ENCODE measurements at places on chromosomes 2 and 18.
A peak's percentile ranks its signal among the peaks of the same experiment; 100 is the strongest.

GRCh38 chr2:8709611-8710010, 27.8 kb downstream of the ID2 start:
- DNase-seq: no peak

DNA sequence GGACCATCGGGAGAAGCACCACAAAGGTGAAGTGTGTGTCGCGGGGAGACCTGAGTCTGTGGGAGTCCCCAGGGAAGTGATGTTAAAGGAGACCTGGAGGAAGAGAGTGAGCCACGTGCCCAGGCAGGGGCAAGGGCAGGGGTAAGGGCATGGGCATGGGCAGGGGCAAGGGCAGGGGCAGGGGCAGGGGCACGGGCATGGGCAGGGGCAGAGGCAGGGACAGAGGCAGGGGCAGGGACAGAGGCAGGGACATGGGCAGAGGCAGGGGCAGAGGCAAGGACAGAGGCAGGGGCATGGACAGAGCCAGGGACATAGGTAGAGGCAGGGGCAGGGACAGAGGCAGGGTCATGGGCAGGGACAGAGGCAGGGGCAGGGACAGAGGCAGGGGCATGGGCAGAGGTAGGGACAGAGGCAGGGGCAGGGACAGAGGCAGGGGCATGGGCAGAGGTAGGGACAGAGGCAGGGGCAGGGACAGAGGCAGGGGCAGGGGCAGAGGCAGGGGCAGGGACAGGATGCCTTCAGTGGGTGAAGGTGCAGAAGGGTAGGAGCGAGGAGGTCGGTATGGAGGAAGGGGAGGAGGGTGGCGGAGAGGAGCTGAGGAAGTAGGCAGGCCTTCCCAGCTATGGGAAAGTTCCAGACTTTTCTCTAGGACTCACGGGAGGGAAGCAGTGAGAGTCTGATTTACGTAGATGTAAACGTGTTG, 33.3 kb downstream of the NTSR2 start:
- no peak for DNase-seq

- peak; percentile 45 for DNase-seq
Observed at GRCh38 chr2:27494284-27494943, 586 bp downstream of the FNDC4 start.

- DNase-seq: no peak
Observed at GRCh38 chr2:113228991-113229716, 49.6 kb downstream of the PAX8 start.

DNA sequence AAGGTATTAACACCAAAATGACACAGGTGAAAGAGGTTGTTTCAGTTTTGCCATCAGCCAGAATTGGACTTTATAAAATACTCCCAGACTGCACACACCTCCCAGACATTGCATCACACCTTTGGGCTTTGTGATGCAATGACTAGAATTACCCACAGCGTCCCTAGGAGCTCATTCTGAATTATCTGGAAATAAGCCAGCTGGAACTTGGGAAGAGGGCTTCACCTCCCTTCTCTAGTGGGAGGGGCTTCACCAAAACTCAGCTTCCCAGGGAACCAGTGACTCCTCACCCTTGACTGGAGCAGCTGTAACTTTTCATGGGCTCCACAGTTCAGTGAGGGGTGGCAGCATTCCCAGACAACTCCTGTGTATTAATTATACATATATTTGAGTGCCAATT, 83.1 kb upstream of the BZW1 start:
- no peak for DNase-seq

DNA sequence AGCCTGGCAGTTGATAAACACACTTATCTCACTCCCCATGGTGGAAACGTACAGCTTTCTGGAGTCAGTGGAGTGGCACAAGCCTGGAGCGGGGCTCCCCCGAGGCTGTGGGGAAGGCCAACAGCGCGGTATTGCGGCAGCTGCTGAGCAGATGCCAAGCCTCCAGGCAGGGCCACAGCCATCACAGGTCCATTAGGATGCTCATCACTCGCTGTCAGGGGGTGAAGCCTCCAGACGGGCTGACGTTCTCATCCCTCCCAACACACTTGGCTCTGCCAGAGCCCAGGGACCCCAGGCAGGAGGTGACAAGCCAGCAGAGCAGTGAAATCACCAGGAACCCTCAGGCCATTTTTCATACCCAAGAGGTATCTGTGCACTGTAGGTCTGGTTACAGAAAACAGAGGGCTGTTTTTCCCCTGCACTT, 529.2 kb upstream of the KLHL29 start:
- DNase-seq: no peak

DNA sequence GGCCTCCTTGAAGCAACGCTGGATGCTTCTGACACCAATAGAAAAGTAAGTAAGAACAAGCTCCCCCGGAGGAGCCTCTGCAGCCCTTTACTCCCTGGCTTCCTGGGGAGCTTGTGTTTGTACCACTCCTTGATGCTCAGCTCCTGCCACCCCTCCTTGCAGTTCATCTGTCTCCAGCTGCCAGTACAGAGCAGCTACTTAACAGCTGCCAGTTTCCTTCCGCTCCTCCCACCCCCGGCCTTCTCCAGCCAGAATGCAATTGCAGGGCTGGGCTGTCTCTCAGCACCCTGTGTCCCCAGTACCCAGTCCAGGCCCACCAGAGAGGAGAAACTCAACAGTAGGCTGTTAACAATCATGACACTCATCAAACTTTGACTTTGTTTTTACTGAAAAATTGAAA, 109.4 kb downstream of the AOX1 start:
- DNase-seq: no peak

DNA sequence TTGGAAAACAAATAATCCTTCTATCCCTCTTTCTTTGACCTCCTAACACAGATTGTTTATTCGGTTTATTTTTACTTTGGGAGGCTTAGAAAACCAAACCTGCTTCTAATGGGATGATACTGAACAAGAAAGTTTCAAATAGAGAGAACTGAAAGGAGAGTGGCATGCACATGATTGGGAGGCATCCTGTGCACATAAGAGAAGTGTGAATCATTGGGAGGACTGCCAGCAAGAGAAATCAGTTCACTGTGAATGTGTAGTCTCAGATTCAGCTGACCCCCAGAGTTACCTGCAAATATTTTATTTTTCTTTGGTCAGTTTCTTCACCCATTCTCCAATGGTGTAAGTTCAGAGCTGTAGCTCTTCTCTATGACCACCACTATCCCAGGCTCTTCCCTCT, 1363.2 kb upstream of the ACVR2A start:
- DNase-seq: no peak

- no peak for DNase-seq
Observed at GRCh38 chr2:234483568-234484251, 13.2 kb downstream of the ARL4C start.

DNA sequence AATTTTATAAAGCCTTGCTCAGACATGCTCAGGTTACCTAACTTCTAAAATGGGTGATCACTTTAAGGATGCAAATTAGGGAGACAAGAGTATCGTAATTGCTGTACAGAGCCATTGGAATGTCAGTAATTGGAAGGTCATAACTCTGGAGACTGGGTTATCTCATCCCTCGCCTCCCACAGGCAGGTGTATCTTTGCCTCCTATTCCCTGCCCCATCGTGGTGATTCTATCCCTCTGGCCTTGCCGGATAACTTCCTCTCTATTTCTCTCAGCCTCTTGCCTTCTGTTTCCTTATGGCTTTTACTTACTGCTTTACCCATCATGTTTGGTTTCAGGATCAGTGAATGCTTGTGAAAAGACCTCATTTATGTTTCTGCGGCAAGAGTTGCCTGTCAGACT, 2.5 kb downstream of the PDK1 start:
- DNase-seq: no peak

DNA sequence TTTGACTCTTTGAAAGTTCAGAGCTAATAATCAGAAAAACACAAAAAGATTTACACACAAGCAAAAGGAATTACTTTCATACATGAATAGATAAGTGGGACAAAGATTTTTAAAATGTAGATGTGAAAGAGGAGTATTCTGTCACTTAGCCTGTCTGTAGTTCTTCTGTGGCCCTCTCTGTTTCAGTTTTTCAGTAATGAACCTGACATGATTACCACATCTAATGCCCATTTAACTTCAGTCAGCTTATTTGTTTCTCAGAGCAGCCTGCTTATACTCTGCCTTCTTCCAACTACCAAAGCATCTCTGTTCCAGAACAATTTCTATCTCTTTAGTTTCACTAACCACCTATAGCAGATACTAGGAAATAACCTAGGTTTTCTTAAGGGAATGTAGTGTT, 34.4 kb upstream of the ACADL start:
- no peak for DNase-seq

- no peak for DNase-seq
Observed at GRCh38 chr2:40120026-40120425, 331.9 kb downstream of the SLC8A1 start.

GRCh38 chr2:70552501-70553333, 909 bp downstream of the TGFA start:
- DNase-seq: no peak

DNA sequence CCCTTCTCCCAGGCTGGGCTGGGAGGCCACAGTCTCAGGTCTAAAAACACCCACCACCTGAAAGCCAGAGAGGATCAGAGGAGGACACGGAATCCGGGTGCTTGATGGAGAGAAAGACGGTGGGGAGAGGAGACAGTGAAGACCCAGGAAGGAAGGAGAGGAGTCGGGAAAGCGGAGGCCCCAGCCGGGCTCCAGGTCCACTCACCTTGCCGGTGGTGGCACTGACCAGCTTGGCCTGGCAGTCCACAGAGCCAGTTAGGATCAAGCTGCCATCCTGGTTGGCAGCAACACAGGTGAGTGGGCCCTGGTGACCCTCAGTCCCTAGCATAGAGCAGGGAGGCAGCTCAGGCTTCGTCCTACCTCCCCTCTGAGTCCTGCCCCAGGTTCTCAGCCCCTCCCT, 4.3 kb downstream of the AAMP start:
- DNase-seq: no peak

DNA sequence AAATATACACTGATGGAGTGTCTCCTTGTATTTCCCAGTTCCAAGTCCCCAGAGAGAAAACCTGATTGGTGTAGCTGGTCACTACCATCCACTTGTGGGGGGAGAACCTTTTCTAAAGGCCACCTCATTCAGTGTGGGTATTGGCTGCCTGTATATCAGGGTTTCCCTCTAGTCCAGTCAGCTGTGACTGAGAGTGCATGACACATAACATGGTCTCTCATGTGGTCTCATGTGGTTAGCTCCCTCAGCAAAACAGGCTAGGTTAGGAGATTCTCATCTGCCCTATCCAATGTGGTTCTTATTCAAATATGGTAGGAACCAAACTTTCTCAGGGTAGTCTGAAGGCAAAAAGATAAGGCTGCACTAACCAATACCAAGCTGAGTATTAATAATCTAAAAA, 4.1 kb upstream of the GORASP2 start:
- no peak for DNase-seq

GRCh38 chr2:41197781-41198180, 745.9 kb upstream of the SLC8A1 start:
- no peak for DNase-seq

DNA sequence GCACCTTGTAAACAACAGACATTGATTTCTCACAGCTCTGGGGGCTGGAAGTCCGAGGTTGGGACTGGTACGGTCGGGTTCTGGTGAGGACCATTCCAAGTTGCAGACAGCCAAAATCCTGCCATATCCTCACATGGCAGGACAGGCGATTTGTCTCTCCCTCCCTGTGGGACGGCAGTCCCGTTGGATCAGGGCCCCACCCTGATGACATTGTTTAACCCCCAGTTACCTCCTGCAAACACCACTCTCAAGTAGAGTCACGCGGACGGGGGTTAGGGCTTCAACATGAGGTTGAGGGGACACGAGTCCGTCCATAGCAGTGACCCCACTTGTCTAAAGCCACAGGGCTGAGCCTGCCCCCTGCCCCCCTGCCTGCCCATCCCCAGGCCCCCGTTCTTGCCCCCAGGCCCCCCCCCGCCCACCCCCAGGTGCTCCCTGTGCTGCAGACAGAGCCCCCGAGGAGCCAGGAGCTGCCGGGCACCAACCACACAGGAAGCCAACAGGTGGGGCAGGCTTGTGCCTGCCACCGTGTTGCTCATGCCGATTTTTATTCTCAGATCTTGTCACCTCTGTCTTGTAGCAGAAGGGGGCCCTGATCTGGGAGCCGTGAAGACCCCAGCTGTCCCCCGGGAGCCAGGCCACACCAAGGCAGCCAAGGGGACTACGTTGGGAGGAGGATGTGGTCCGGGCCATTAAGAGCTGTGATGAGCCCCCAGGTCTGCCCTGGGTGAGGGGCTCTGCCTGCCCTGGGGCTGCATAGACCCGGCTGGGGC, 82.2 kb downstream of the NFATC1 start:
- no peak for DNase-seq

DNA sequence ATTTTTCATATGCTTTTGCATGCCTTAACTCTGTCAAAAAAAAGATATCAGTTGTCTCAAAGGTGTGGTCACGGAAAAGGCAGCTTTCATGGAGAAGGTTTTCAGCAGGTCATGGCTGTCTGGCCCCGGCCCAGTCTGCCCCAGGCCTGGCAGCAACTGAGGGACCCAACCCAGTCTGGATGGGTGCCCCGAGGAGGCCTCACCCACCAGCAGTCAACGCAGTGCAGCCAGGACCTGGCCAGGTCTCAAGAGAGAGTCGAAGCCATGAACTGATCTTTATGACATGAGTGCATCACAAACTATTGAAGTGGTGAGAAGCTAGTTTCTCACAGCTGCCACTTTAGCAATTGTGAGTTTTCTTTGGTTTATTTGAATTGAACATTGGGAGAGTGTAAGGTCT, 7.9 kb downstream of the TUBB6 start:
- no peak for DNase-seq

- DNase-seq: no peak
Observed at GRCh38 chr2:134609924-134610513, 108.8 kb downstream of the TMEM163 start.

- DNase-seq: no peak
Observed at GRCh38 chr2:42192010-42192373, 22.8 kb downstream of the EML4 start.

- no peak for DNase-seq
Observed at GRCh38 chr2:130807659-130808385, 28.9 kb upstream of the ARHGEF4 start.

DNA sequence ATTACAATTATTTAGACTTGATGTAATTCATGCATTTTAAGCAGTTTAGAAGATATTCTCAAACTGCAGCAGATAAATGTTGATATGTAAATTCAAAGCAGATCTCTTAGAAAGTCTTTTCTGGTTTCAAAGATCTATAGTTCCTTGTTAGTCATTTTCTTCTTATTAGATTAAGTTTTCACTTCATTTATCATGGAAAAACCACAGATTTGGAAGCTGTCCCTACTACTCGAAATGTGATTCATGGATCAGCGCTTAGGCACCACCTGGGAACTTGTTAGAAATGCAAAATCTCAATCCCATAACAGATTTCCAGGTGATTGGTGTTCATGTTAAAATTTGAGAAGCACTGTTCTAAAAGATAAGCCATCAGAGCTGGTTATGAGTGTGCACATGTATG, 92.8 kb upstream of the CDH2 start:
- no peak for DNase-seq

DNA sequence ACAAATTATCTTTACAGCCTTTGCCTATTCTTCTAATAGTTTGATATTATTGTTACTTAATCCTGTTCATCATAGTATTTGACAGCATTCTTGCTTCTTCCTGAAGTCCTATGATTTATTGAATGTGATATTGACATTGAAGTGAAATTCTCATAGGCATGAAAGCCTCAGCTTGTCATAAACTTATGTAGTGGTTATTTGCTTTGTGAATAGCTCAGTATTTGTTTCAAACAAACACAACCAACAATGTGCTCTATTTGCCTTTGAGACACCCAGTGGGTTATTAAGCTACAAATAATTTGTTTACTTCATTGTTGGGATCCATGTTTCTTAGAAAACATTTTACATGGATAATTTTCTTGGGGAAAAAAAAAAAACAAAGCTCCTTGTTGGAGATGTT, 57.2 kb downstream of the TTC39C start:
- no peak for DNase-seq

All from 8988T (cell line).